ENCODE measurements at places on chromosomes 5 and 9.
A peak's percentile ranks its signal among the peaks of the same experiment; 100 is the strongest.

GRCh38 chr5:172048539-172049101 is 42.2 kb upstream of the FBXW11 start:
- H3K27ac ChIP-seq: peak overlapping the region; percentile 29
- no peak overlapping the region for H3K4me3 ChIP-seq
- no peaks in the 10 kb centered on the region for H3K4me1 ChIP-seq
- peaks cover 96% of the 10 kb centered on the region for H3K36me3 ChIP-seq
- DNase-seq: no peak

DNA sequence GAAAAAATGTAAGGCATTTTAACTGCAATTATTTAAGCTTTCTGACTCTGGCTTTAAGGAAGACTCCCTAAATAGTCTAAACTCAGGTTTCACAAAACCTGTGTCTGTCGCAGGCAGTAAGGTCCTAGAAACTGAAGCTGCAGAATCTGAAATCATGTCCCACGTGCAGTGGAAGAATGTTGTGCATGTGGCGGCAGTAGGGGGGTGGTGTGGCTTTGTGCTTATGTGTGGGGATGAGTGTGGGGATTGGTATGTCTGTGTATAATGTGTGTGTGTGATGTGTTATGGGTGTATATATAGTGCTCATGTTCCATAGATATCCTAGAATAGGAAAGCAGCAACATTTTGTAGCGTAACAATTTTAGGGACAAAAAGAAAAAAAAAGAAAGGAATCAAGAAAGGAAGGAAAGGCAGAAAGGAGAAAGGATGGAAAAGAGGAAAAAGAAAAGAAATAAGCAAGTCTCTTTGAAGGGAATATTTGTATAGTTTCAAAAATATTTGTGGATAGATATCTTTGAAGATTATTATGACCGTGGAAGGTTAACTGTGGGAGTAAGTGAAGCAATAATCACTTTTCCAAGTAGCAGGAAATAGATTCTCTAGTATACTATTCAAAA is 6.6 kb downstream of the ANKDD1B start:
- no peaks in the 10 kb centered on the region for H3K4me1 ChIP-seq
- no peaks in the 10 kb centered on the region for H3K27me3 ChIP-seq
- H3K36me3 ChIP-seq: no peaks in the 10 kb centered on the region
- no peak for DNase-seq

- H3K4me1 ChIP-seq: no peaks in the 10 kb centered on the region
- no peak for DNase-seq
- no peak overlapping the region for H3K27ac ChIP-seq
- H3K27me3 ChIP-seq: peaks cover 11% of the 10 kb centered on the region
Measured at GRCh38 chr5:170570476-170570875, 66.7 kb downstream of the KCNIP1 start.

- DNase-seq: no peak
- no peaks in the 10 kb centered on the region for H3K36me3 ChIP-seq
- peaks cover 31% of the 10 kb centered on the region for H3K4me1 ChIP-seq
- H3K27ac ChIP-seq: no peak overlapping the region
Measured at GRCh38 chr5:143432658-143433239, 29.3 kb upstream of the NR3C1 start.

GRCh38 chr9:127935765-127936221 is 1.9 kb downstream of the DPM2 start:
- peaks cover 39% of the 10 kb centered on the region for H3K4me1 ChIP-seq
- peak overlapping the region; percentile 81 for H3K4me3 ChIP-seq
- H3K27me3 ChIP-seq: no peaks in the 10 kb centered on the region
- H3K27ac ChIP-seq: no peak overlapping the region

DNA sequence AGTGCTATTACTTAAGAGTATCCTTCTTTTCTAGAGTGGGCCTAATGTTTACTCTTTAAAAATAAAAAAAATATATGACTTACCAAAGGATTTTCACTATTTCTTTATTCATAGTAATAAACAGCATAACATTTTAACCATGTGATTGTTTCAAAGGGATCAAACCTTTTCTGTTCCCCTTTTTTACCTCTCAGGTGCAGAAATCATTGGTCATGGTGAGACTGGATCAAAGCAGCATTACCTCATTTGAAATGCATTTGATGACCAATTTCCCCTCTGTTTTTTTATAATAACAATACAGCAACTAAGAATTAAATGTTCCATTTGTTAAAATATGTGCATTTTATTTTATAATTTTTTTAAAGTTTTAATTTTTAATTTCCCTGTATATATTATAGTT is 598.0 kb upstream of the RGMB start:
- DNase-seq: no peak
- no peaks in the 10 kb centered on the region for H3K4me1 ChIP-seq
- no peaks in the 10 kb centered on the region for H3K27me3 ChIP-seq
- H3K36me3 ChIP-seq: no peaks in the 10 kb centered on the region
- no peak overlapping the region for H3K27ac ChIP-seq

GRCh38 chr9:96186591-96187011 is 115.4 kb downstream of the HSD17B3 start:
- H3K36me3 ChIP-seq: no peaks in the 10 kb centered on the region
- H3K27ac ChIP-seq: no peak overlapping the region
- peaks cover 2% of the 10 kb centered on the region for H3K27me3 ChIP-seq
- no peaks in the 10 kb centered on the region for H3K4me1 ChIP-seq
- no peak overlapping the region for H3K4me3 ChIP-seq

- no peak for DNase-seq
- no peak overlapping the region for H3K4me3 ChIP-seq
- no peak overlapping the region for H3K27ac ChIP-seq
- H3K36me3 ChIP-seq: no peaks in the 10 kb centered on the region
- no peaks in the 10 kb centered on the region for H3K4me1 ChIP-seq
Measured at GRCh38 chr9:25709941-25710340, 31.7 kb upstream of the TUSC1 start.

All from CD4-positive, CD25-positive, alpha-beta regulatory T cell (primary cell).